ENCODE measurements at places on chromosomes 5 and 9. TPM values are rescaled to one million over a fixed set of nuclear protein-coding genes. Genes with fewer than 3 reads are reported as not detected.

GRCh38 chr9:107784235-107784958, 294.8 kb upstream of the KLF4 start:
- DNase-seq: peak; percentile 72

DNA sequence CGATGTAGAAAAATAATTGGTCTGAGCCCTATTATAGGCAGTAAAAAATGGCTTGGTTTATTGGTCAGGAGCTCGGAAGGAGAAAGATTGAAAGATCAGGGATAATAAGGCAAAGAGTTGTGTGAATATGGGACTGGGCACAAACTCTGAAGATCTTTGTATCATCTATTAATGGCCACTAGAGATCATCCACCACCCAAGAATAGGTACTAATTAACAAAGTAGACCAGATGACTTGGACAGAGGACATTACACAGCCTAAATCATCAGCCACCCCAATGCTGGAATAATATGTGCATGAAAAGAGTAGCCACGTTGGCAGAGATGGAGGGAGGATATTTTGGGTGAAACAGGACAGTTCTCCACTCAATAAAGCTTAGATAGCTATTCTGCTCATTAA, 364.1 kb downstream of the EFNA5 start:
- DNase-seq: no peak

GRCh38 chr9:133320421-133320881, 15.5 kb downstream of the SURF6 start:
- DNase-seq: peak; percentile 41

GRCh38 chr5:15566789-15567188, 66.8 kb downstream of the FBXL7 start:
- no peak for DNase-seq

Gene ANKRD18A
- under 0.01 TPM for total RNA-seq

All from sigmoid colon (tissue), 7 donors.